ENCODE measurements at places on chromosomes 7 and 10.

DNA sequence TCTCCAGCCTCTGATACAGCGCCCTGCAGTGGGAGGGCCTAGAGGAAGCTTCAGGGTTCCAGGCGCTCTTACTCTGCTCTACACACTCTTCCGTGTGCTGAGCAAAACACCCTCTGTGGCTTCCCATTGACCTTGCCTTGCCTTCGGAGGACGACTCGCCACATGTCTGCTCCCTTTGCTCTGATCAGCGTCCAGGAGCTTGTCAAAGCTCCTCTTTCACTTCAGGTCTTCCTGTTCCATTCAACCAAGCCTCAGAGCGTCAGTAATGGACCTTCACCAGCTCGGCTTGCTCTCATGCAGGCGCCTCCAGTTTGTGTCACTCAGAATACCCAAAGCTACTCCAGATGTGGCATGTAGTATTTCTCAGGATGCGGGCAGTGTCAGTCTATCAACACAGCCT lies 173.9 kb downstream of the ARID5B start:
- no peak for DNase-seq

GRCh38 chr10:6162589-6163356 lies 40.0 kb upstream of the PFKFB3 start:
- no peak for DNase-seq

GRCh38 chr7:50717181-50717580 lies 65.5 kb downstream of the GRB10 start:
- no peak for DNase-seq

GRCh38 chr10:88062798-88063472 lies 199.5 kb downstream of the PTEN start:
- no peak for DNase-seq

- no peak for DNase-seq
Observed at GRCh38 chr7:19061331-19061730, 56.1 kb downstream of the TWIST1 start.

GRCh38 chr10:85647741-85648140 lies 718.9 kb downstream of the GRID1 start:
- DNase-seq = no peak

- no peak for DNase-seq
Observed at GRCh38 chr10:44715136-44715535, 196.0 kb upstream of the TMEM72 start.

DNA sequence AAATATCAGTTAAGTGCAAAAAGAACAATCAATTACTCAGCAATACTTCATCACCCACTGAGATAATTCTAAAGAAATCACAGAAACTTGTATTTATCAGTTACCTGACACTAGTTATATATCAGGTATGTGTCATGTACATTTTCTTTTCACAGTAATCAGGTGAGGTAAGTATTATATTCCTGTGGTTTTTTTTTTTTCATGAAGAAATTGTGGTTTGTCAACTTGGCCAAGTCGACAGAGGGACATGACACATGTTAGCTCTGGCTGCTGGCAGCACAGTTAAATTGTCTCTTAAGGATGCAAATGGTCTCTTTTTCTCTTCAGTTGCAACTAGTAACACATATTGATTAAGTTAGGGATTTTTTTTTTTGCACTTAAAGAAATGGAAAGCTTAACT lies 13.7 kb upstream of the GPR141 start:
- no peak for DNase-seq

GRCh38 chr7:68518060-68518459 lies 1080.2 kb upstream of the AUTS2 start:
- no peak for DNase-seq

DNA sequence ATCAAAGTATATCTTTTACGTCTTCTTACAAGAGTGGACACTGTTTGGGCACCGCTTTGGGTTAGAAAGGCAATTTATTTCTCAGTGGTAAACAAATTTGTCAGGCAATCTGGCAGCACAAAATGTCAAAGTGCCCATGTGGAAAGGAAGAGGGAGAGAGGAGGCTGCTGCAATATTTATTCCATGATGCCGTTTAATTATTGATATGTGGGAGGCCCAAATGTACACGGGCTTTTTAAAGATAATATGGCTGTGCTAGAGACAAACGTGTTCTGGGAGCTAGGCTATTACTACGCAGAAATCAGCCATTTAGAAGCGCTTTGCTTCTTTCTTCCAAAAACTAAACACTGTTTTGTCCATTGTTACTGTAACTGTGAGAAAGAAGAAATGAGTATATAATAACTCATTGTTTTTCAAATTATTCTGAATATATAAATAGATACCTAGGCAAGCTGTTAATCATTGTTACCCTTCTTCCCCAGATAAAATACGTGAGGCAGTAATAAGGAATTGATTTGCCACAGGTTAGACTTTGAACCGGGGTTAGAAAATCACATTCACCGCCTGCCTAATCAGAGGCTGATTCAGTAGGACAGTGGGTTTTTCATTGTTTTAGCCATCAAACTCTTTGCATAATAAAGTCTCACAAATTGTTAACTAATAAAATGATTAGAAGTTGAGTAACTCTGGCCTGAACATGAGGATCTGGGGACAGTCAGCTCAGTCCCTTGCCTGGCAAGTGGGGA lies 116.5 kb upstream of the FRMD4A start:
- DNase-seq = no peak

DNA sequence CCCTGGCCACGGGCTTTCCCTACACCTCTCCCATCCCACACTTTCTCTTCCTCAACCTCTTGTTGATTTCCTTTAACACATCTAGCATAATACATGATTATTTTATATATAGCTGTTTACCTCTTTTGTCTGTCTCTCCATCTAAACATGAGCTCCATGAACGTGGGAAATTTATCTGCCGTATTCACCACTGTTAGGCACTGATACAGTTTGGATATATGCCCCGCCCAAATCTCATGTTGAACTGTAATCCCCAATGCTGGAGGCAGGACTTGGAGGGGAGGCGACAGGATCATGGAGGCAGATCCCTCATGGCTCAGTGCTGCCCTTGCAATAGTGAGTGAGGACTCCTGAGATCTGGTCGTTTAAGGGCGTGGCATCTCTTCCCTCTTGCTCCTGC lies 5.7 kb downstream of the CYTH3 start:
- no peak for DNase-seq

DNA sequence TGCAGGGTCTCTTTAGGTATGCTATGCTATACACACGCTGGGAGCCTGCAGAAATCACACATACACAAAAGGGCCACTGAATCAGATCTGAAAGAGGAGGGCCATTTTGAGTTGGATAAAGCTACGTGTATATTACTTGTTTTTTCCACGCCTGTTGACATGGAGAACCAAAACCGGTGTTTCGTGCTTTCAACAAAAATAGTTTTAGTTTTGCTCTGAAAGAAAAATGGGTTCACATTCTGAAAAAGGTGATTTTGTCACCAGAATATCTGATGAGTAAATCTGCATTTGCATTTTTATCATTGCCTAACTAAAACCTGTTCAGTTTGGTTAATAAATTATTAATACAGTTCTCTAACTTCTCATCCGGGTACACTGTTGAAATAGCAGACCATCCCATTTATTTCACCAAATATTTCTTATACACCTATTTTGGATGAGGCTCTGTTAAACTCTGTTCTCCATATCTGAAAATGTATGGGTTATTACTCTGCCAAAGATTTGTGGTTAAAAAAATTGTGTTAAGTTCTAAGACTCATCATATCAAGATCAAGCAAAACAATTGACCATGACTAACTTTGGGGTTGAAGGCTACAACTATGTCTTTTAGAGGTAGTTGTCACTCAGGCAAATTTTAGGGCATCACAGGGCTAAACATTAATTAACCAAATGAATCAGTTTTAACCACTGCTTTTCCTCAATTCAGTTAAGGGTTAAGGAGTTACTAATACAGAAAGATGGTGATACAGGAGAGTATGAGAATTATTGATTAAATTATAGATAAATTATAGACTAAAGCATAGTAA lies 101.2 kb upstream of the RPA3 start:
- no peak for DNase-seq

DNA sequence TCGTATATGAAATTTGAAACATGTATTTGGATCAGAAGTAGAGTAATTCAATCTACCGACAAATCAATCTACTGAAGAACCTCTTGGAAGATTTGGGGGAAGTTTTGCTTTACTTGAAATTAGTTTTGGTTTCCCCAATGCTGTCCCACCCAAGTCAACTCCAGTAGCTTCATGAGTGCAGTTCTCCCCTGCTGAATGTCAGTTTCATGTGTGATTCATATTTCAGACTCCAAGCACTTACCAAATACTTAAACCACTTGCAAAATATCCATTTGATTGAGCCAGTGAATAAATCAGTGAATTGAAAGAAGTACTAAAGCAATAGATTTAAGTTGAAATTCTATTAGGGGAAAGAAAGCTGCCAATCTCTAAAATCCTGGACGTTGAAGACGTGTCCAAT lies 9.3 kb downstream of the CALML5 start:
- DNase-seq = no peak

DNA sequence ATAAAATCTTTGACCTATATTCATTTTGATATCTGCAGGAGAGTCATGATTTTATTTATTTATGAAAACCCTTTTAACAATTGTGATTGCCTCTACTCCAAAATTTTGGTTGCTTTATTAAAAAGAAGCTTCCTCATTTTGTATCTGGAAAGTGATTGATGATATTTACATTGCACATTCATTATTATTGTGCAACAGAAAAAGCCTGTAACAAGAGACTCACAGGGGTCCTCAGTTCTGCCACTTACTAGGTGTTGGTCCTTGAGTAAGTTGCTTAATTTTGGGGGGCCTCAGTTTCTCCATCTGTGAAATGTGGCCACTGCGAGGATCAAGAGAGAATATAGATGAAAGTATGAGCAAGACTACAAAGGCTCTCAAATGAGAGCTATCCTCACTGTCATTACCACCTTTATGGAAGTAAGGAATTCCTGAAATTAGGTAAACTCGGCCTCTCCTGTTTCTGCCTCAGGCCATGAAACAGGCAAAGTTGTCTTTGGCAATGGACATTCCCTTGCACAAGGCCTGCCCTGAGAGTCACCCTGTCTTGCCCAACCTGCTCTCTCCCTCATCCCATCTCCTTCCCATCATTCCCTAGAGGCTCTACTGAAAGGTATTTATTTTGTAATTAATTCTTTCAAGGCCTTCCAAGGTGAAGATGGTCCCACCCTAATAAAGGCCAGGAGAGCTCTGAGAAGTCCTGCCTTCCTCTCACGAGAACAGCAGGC lies 66.1 kb upstream of the ABLIM1 start:
- DNase-seq = no peak

GRCh38 chr7:71598553-71598952 lies 466.6 kb downstream of the GALNT17 start:
- DNase-seq = no peak

DNA sequence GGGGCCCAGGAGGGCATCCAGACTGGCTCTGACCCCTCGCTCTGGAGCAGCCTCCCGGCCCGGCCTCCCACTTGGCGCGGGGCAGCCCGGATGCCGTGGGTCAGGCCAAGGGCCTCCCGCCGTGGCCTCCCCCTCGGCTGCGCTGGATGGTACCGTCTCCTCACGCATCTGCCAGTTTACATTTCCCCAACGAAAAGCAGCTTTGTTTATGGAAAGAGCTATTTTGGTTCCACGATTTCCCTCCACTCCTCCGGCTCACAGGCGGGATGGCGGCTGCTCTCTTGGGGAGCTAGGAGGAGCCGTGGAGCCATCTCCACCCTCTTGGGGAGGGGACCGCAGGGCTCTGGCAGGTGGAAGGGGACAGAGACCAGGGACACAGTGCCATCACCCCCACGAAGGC lies 93.2 kb upstream of the MYL10 start:
- no peak for DNase-seq

DNA sequence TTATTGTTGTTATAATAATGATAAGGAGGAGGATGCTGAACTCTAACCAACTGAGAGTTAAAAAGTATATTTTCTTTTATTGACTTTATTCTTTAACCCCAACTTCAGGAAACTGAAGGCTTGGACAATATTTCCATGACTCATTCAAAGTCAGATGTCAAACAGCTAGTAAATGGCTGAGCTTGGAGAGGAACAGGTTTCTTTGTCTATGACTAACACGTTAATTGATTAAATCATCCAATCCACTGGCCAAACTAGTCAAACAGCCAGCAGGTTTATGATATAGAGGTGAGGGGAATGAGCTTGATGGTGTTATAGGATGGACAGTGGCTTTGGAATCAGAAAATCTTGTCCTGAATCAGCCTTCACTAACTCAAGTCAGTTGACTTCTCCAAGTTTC lies 119.1 kb upstream of the WDR11 start:
- DNase-seq = no peak

GRCh38 chr7:18570890-18571478 lies 75.4 kb downstream of the HDAC9 start:
- no peak for DNase-seq

DNA sequence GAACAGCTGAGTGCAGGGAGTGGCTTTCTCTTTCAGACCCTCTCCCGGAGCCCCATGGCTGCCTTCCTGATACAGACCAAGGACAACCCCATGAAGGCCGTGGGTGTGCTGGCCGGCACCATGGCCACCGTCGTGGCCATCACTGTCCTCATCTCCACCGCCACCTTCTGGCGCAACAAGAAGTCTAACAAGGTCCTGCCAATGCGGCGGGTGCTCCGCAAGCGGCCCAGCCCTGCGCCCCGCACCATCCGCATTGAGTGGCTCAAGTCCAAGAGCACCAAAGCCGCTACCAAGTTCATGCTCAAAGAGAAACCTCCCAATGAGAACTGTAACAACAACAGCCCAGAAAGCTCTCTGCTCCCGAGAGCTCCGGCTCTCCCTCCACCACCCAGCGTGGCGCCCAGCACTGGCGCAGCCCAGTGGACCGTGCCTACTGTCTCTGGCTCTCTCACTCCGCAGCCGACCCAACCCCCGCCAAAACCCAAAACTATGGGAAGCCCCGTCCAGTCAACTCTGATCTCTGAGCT lies 11.2 kb downstream of the LRIT2 start:
- no peak for DNase-seq

- DNase-seq = peak; percentile 46
Observed at GRCh38 chr10:95295031-95295755, 4.4 kb upstream of the PDLIM1 start.

DNA sequence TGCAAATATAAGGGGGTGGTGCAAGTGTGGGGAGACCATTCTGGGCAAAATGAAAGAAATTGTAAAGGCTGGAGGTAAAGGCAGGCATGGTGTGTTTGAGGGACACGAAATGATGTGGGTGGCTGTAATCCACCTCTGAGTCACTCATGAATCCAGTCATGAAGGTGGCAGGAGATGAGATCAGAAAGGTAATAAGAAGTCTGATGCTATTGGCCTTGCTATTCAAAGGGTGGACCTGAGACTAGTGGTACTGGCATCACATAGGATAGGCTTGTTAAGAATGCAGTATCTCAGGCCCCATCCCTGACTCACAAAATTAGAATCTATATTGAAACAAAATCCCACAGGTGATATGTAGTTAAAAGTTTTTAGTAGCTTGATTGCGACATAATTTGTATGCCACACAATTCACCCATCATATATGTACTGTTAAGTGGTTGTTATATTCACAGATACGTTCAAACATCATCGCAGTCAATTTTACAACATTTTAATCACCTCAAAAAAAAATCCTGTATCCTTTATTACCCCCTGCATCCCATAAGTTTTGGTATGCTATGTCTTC lies 85.6 kb downstream of the ST8SIA6 start:
- DNase-seq = no peak

GRCh38 chr10:83512681-83513080 lies 626.6 kb upstream of the GHITM start:
- no peak for DNase-seq
